ENCODE measurements at places on chromosomes 5 and 9.

- DNase-seq, result no peak
These were observed 24.8 kb upstream of the IL6ST start for GRCh38 chr5:56019306-56020272.

GRCh38 chr5:14574096-14574495, 7.5 kb upstream of the OTULINL start:
- no peak for DNase-seq

DNA sequence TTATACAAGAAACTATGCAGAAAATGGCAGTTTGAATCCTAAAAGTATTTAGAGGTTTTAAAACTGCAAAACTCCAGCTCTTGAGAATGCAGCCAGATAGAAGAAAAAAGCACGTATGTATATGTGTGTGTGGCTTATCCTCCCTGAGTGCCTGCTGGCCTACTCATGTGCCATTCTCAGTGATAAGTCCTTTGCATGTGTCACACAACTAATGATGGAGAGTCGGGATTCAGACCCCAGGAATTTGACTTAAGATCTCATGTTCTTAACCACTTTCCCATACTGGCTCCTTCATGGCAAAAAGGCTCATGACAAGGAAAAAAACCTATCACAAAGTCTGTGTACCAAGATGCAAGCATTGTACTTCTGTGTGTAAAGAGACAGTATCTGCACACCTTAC, 26.6 kb downstream of the SMARCA2 start:
- no peak for DNase-seq

- DNase-seq, result peak; percentile 44
These were observed 58.3 kb downstream of the NIPBL start for GRCh38 chr5:36934740-36935356.

DNA sequence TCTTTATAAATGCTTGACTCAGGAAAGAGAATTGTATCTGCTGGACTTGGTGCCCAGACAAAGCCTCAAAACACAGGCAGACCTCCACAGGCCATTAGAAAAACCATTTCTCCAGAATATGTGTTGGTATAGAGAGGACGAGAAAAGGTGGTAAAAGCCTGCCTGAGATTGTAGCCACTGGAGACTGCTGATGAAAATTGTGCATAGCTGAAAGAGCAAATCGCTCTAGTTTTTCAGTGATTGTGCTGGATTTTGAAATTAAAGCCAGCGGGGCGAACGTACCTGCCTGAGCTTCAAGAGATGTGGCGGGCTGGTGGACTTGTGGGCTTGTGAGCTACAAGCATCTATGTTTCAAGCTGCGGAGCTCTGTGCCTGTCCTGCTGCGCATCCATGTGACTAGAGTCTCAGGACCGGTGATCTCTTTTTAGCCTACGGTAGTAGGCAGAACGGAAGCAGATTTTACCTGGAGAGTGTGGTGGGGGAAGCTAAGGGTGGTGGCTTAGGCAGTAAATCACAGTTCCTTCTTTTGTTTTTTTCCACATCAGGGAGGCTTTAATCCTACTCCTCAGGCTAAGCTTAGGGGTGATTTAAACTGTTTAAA, 193.6 kb downstream of the SREK1 start:
- DNase-seq, result no peak

- no peak for DNase-seq
These were observed 41.1 kb upstream of the KCNMB1 start for GRCh38 chr5:170430256-170430655.

- peak; percentile 3 for DNase-seq
These were observed 1014.0 kb upstream of the SEMA6A start for GRCh38 chr5:117588611-117589010.

- DNase-seq, result no peak
These were observed 264.7 kb upstream of the CCNG1 start for GRCh38 chr5:163172540-163173338.

DNA sequence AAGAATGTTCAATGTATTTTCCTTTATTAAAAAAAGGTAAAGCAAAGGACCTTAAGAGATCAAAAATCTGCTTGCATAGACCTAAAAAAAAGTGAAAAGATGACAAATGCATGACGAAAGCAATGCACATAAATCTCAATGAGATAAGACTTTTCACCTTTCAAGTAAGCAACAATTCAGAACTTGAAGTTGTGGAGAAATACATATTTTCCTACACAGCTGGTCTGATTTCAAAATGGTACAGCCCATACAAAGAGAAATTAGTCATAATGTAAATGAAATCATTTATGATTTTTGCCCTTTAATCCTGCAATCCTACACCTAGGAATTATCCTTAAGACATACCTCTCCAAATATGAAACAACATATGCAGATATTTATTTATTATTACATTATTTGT, 568.0 kb downstream of the ANXA1 start:
- peak; percentile 65 for DNase-seq

DNA sequence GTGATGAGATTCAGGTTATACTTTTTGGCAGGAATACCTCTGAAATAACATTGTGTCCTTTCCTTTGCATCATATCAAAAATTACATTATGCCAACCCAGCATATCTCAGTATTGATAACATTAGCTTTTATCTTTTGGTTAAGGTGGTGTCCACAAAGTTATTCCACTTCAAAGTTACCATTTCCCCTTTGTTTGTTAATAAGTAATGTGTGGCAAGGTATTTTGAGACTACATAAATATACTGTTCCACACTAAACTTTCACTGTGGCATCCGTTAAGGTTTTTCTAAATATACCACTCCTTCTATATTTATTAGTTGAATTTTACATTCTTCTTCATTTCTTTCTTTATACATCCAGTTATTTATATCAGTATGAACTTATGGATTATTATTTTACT, 14.1 kb upstream of the ARHGEF37 start:
- no peak for DNase-seq

GRCh38 chr5:54993318-54993717, 7.9 kb upstream of the ESM1 start:
- DNase-seq, result no peak

- DNase-seq, result peak; percentile 32
These were observed 145.0 kb downstream of the EGFLAM start for GRCh38 chr5:38403406-38403805.

- no peak for DNase-seq
These were observed 118.1 kb upstream of the ERCC6L2 start for GRCh38 chr9:95757439-95757838.

GRCh38 chr9:96447406-96447805, 2.6 kb upstream of the HABP4 start:
- no peak for DNase-seq

GRCh38 chr9:132833550-132834121, 44.4 kb downstream of the AK8 start:
- no peak for DNase-seq

GRCh38 chr9:79695531-79696175, 123.9 kb downstream of the TLE4 start:
- DNase-seq, result no peak

DNA sequence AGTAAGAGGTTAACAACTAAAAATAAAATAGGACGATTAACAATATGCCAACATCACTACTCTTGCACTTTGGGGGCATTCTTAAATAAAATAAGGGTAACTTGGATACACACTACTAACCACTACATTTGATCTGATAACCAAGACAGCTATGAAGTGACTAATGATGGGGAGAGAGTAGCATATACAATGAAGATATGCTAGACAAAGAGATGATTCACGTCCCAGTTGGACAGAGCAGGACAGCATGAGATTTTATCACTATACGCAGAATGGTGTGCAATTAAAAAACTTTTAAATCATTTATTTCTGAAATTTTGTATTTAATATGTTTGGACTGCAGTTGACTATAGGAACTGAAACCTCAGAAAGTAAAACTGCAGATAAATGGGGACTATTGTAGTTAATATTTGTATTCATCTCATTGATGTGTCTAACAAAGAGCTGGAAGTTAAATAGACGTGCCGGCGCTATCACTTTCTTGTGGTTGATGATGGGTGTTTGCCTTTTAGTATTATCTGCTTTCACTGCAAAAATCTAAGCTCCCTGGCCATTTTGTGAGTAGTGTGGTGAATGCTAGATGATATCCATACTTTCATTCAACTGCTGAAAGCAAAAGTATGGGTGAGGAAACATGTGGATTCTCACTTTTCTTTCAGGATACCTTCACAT, 18.7 kb downstream of the GIN1 start:
- DNase-seq, result no peak

- DNase-seq, result no peak
These were observed 350.4 kb downstream of the PDE4D start for GRCh38 chr5:59542851-59543820.

GRCh38 chr5:113320273-113320780, 114.5 kb downstream of the TSSK1B start:
- DNase-seq, result no peak

DNA sequence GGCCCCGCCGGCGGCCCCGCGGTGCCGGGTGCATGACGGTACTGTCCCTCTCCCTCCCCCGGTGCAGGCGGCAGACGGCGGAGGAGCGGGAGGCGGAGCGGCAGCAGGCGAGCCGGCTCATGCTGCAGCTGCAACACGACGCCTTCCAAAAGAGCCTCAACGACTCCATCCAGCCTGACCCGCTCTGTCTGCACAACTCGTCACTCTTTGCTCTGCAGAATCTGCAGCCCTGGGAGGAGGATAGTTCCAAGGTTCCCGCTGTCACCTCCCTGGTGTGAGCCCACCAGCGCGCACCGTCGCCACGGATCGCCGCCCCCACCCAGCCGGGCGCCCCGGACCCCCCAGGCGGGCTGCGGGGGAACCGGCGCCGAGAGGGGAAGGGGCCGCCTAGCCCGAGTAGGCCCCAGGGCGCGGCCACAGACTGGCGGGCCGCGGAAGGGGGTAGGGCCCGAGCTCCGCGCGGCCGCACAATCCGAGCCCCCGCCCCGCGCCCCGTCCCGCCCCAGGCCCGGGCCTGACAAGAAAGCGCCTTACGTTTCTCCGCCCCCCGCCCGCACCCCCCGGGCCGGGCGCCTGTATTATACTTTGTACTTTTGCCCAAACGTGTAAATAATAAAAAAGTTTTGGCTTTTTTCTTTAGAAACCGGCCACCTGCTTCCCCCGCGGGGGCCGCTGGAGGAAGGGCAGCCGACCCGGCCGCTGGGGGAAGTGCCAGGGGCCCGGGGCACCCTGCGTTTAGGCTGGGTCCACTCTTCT, 2.5 kb downstream of the TLX3 start:
- DNase-seq, result no peak

GRCh38 chr9:26725573-26725972, 167.0 kb downstream of the CAAP1 start:
- DNase-seq, result peak; percentile 31

DNA sequence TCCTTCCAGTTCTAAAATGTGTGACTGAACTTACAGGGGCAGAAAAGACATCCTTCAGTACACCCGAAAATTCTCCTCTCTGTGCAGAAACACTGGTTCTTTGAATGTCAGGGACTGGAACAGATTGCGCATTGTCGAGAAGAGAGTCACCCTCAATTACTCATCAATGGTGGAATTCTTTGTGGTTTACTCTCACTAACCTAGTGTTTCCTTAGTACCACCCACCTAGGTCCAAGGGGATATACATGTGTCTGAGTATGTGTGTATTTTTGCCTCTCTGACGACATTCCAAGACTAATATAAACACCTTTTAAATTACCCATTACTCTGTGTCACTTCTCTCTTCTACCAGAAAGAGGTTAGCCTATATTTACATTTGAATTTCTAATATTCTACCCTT, 660.8 kb downstream of the TLE1 start:
- peak; percentile 98 for DNase-seq

GRCh38 chr9:34125681-34126206, 754 bp downstream of the DCAF12 start:
- DNase-seq, result peak; percentile 50

DNA sequence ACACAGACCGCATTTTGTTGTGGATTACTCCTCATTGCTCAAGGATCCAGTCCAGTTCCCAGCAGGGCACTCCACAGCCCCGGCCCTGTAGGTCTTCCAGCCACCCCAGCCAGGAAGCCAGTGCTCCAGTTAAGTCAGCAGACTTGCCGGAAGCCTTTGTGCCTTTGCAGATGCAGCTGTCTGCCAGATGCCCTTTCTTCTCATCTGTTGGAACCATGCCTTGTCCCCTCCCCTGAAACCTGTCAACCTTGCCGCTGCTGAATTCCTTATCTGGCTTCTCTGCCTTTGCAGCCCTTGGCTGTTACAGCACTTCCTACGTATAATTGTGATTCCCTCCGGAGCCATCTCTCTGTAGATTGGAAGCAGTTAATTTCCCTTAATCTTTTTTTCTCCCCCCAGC, 28.4 kb downstream of the PSAT1 start:
- no peak for DNase-seq

- no peak for DNase-seq
These were observed 93.9 kb downstream of the OLFM1 start for GRCh38 chr9:135181336-135181735.

GRCh38 chr9:136587145-136587943, 41.5 kb upstream of the NOTCH1 start:
- DNase-seq, result no peak

GRCh38 chr5:50684721-50685120, 18.3 kb downstream of the PARP8 start:
- no peak for DNase-seq

GRCh38 chr5:142098931-142099330, 9.6 kb upstream of the NDFIP1 start:
- no peak for DNase-seq

DNA sequence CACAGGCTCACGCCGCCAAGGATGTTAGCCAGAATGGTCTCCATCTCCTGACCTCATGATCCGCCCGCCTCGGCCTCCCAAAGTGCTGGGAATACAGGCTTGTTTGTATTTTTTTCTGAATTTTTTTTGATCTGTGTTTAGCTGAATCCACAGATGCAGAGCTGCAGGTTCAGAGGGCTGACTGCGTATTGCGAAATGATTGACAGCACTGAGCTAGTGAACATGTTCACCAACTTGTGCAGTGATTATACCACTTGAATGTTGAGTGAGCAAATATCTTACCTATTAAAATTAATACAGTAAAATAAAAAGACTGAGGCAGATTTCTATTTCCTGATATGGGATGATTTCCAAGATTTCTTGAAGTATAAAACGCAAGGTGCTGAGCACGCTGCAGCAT, 123.1 kb upstream of the PHYKPL start:
- DNase-seq, result no peak

GRCh38 chr5:134451936-134452505, 40.3 kb upstream of the CDKN2AIPNL start:
- DNase-seq, result peak; percentile 82

GRCh38 chr9:27530915-27531755, 1.5 kb upstream of the MOB3B start:
- no peak for DNase-seq

All from bronchial epithelial cell (primary cell).